ENCODE measurements at places on chromosomes 5 and 9. TPM values are rescaled to one million over a fixed set of nuclear protein-coding genes. Genes with fewer than 3 reads are reported as not detected.

DNA sequence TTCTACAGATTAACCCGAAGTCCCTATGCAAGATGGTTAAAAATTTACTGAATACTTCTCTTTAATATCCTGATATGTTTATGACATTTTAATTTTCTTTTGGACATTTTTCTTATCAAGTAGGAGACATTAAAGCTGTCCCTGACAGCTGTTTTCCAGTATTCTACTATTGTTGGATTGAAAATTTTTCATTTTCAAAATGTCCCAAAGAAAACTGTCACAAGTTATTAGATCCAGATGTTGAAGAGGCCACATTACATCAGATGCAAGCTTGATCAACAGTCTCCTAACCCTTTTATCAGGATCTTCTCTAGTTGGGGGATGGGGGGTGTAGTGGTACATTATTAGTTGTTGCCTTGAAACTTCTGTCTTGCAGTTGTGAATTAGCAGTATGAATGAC, 1402.7 kb upstream of the DMAC1 start:
- DNase-seq = no peak

The PCDHA1 gene
- total RNA-seq = not detected

GRCh38 chr5:45779874-45780671, 83.9 kb upstream of the HCN1 start:
- no peak for DNase-seq

The ST6GALNAC6 gene
- total RNA-seq = 47.9 TPM
